ENCODE measurements at places on chromosomes 1 and 21. TPM values are rescaled to one million over a fixed set of nuclear protein-coding genes. Genes with fewer than 3 reads are reported as not detected.

The OR2W3 gene
- not detected for total RNA-seq

The ZNF670 gene
- total RNA-seq: 7.5 TPM

DNA sequence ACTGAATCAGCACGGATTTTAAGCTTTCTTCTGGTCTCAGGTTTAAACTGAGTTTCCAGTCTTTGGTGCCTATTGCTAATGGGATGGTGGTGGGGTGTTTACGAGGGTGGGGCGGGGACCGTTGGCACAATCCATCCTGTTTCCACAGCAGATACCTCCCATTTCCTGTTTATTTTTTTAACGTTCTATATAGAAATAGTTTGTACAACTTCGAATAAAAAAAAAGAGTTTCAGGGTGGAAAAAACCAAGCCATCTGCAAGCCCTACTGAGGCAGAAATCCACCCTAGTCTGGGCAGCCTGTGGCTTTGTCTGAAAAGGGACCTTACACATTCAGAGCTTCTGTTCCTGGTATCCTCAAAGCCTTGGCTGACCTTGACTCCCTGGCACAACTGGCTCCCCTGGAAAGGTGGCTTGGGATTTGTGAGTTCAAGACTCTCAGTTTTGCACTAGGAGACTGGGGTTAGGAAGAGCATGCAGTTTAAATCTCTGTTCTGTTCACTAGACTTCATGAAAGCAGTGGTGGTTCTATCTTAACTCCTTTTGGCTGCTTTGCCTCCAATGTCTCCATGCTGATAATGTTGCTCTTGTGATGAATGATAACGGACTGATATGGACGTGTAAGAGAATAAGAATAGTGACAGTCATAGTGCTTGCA is 46.7 kb downstream of the VANGL2 start:
- no peak for DNase-seq

DNA sequence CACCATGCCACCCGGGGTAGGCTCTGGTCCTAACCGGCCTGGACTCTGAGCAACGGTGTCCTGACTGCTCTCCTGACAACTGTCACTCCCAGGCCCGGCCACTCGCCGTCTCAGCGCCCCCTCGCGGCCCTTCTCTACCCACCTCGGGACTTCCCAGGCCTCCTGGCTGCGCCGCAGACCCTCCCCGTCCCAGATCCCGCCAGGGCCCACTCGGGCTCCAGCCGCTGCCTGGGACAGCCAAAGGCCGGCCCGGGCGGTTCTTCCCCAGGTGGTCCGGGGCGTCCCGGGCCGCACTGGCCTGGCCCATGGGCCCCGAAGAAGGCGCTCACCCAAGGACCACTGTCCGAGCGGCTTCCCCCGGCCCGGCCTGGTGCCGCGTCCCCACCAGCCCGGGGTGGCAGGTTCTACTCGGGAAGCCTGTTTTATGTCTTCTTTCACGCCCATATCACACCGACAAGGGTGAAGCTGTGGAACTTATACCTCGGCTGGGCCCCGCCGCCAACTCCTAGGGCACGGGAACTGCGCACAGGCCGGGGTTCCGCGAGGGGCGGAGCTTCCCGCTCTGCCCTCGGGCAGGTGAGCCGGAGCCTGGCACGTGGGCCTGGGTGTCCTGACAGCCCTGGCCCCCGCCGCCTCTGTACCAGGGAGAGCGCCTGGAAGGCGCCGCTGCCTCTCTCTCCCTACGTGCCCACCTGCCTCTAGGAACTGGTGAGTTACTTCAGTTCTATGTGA is 138.3 kb downstream of the TTLL7 start:
- peak; percentile 79 for DNase-seq

Measured in lung microvascular endothelial cell (primary cell).